Activated naive CD4-positive, alpha-beta T cell (primary cell): ENCODE measurements at places on chromosomes 1 and 21.

DNA sequence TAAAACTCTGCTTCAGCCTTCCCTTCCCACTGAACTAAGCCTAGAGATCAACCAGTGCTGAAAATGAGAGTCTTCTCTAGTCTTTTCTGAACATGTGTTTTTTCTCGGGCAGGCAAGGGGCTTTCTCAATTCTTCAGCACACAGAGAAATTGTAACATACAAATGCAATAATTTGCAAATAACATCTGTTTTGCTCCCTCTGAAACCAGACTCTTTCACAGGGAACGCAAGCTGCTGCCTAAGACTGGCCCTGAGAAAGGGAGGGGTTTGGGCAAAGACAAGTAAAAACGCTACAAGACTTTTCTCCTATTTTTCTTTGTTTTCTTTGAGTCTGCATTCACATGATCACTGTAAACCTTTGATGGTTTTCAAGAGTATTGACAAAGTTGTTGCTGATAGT, 39.6 kb upstream of the VN1R5 start:
- DNase-seq, result no peak

DNA sequence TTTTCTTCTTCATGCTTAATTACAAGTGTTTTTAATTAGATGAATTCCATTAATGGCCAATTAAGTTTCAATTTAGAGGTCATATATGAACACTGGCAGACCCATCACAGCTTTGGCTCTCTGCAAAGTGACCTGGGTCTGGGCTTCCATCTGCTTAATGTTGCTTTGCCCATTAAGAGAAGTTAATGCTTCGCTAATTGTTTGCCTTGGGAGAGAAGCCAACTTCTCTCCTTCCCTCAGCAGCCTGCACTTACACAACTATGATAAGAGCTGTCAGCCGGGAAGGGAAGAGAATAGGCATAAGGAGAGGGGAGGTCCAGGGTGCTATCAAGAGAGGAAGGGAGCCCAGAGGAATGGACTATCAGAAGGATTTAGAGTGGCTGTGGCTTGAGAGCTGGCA, 29.0 kb upstream of the CCDC190 start:
- no peak for DNase-seq

DNA sequence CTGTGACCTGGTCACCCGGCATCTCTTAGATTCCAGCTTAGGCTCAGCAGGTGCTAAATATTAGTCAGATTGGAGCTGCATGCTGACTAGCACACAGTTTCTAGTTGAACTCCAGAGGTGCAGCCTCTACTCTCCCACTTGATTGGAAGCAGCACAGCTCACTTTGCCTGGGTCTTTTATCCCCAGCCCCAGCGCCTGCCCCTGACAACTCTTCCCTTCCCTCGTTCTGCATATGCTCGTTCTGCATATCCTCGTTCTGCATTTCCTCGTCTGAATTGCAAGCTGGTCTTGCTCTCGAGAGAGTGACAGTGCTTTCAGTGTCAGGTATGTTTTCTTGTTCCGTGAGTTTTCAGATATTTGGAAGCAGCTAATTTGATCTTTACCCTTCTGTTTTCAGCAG, 11.7 kb downstream of the COL18A1 start:
- no peak for DNase-seq

DNA sequence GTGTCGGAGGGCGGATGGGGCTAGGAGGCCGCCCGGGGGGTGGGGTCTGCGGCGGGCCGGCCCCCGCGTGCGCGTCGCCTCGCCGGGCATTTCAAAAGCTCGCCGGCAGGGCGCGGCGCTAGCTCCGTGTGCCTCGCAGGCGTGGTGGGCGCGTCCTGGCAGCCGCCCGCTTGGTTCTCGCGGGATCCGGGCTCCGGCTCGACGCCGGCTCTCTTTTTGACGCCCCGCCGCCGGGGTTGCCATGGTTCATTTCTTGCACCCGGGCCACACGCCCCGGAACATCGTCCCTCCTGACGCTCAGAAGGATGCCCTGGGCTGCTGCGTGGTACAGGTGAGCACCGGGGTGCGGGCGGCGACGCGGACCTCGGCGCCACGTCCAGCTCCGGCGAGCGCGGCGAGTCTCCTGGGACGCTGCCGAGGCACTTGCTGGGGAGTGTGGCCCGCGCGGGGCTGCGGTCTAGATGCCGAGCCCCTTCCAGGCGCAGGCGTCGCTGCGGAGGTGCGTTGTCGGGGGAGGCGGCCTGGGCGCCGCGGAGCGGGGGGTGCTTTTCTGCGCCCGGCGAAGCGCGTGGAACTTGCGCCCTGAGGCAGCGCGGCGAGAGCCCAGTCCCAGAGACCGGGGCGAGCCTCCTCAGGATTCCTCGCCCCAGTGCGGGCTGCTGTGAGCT, at the start of gene ZYG11A:
Gene ZYG11A, plus strand, starts transcription at position 118 of the 668 bp plus-strand sequence. Its CDS starts 124 bp downstream, at position 242.
- peak; percentile 9 for DNase-seq

DNA sequence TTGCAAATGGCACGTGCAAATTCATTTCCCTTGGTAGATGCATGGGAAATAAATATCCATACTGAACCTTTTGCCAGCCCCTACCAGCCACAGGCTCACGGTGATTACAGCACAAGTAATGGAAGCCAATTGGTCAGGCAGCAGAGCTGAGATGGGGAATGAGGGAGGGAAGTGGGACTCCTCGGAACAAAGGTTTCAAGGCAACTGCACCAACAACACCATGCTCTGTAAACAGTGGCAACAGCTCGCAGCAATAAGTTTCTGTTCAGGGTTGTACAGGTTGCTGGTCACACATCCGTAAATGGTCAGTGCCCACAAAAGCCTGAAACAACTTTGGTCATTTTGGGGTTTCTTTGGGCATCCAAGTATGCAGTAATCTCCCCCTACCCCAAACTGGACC, 62.7 kb upstream of the LPGAT1 start:
- no peak for DNase-seq

DNA sequence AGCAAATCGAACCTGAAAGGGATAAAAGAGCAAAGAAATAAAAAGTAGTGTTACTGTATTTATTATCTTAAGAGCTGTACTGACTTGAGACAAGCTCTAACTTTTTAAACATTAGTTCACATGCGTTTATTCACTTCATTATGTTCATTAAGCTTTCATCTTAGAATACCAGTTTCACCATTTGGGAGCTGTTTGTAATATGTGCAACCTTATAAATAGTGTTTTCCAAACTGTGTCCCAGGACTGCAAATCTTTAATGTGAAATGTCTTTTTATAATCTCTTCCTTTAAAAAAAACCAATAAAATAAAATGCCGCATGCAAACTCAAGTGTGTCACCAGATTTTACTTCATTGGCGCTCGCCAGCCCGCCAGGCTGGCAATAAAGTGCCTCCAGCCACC, 28.3 kb downstream of the LGALS8 start:
- DNase-seq, result no peak

- no peak for DNase-seq
Measured at GRCh38 chr1:59243550-59243949, 53.3 kb upstream of the FGGY start.

GRCh38 chr1:41920658-41921057, 1.9 kb upstream of the HIVEP3 start:
- DNase-seq, result no peak

GRCh38 chr1:57311006-57311405, 112.9 kb downstream of the DAB1 start:
- no peak for DNase-seq

- no peak for DNase-seq
Measured at GRCh38 chr1:35173909-35174540, 18.9 kb downstream of the SFPQ start.

DNA sequence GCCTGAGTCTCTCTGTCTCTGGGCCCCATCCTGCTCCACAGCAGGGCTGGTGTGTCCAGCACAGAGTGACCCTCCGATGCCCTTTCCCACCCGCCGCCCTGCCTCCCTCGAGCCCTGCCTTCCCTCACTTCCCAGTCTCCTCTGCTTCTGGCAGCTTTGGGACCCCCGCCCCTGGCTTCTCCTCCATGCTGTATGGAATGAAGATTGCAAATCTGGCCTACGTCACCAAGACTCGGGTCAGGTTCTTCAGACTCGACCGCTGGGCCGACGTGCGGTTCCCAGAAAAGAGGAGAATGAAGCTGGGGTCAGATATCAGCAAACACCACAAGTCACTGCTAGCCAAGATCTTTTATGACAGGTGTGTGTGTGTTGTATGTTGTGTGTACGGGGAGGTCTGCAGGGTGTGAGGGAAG, 14.3 kb downstream of the MOV10 start:
- DNase-seq, result no peak

DNA sequence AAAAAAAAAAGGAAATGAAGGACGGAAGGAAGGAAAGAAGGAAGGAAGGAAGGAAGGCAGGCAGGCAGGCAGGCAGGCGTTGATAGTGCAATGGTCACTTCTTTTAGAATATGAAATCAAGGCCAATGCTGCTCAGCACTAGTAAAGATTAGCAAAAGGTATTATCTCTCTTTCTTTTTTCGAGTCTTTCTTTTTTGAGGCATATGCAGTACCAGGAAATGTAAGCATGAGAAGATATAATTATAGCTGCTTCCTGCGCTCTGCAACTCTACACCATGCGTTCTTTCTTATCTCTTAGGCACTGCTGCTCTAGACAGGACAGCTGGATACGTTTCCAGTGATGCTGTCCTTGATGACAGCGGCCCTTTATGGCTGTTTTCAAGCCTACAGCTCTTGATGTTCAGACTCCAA, 1512.5 kb upstream of the B3GALT2 start:
- DNase-seq, result no peak

DNA sequence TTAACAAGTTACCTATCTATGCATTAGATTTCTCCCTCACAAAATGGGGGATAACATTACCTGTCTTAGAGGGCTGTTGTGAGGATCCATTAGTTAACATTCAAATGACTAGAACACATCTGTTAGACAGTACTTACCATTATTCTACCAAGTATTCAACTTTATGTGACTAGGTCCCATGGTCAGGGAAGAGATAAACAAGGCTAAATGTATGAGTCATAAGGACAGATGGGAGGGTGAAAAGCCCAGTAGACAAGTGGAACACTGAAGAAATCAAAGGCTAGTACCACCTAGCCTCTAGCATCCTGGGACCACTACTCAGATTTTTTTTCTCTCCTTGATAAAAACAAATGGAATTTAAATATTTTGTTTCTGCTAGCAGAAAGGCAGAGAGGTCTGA, 9.0 kb upstream of the VHLL start:
- no peak for DNase-seq

DNA sequence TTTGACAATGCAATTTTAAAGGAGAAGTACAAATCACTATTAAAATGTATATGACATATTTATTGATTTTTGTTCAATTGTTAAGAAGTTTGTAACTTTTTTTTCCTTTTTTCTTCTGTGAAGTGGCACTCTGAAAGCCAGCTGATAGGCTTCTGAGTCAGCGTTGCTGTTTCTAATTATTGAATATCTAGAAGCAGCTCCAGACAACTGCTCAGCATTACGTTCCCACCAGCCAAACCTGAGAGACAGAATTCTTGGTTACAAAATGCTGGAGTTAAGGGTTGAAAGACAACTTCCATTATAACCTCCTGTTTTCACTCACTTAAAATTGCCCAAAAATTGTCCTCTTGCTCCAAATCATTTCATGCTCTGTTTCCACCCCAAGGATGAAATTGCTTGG, 31.4 kb upstream of the LMX1A start:
- DNase-seq, result no peak

- no peak for DNase-seq
Measured at GRCh38 chr1:109621379-109622136, 1.9 kb downstream of the AMPD2 start.

DNA sequence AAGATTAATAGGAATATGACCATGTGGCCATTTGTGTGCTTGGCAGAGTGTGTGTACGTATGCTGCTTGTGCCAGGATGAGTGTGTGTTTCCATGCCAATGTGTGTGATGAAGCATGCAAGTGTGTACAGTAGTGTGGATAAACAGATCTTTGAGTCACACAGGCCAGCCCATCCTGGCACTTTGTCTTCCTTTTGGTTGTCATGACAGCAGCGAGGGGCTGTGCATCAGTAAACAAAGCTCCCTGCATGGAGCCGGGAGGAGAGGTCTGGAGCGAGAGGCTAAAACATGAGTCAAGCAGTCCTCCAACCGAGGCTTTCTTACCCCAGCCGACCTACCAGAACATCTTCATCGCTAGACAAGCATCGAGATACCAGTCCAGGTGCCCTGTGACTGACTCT, 221.2 kb downstream of the CACNA1E start:
- no peak for DNase-seq

DNA sequence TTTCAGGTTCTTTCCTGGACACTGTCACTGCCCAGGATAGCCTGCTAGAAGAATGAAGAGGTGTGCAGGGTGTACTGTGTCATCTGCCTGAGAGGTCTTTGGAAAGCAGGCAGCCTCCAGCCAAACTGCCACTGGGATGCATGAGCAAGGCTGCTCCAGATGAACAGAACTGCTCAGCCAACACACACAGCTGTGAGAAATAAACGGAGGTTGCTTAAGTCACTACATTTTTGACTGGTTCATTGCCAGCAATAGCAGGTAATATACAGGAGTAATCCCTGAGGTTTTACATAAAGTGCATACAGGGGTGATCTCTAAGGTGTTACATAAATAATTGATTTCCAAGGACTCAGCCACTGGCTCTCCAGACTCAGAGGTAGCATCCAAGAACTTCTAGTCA, 516.9 kb downstream of the BRINP3 start:
- DNase-seq, result no peak

GRCh38 chr1:26067432-26067911, at the start of gene TRIM63:
TSS of gene TRIM63 (minus strand) at chr1:26067630. CDS start at chr1:26067494, 136 bp downstream.
- DNase-seq, result no peak

DNA sequence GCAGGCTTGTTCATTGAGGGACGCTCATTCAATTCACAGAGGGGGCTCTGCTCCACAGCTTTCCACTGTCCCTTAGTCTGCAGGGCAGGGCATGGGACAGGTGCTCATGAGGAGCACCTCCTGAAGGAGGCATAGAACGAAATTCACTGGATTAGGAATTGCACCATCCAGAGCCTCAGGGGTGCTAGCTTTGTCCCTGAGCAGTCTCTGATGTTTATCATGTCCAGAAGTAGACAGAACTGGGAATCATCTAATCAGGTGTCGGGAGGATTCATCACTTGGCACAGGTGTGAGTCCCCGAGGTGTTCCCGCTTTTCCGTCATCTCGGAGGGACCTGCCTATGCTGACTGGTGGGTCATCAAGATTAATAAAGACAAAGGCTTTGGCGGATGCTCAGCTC, 321.4 kb downstream of the AJAP1 start:
- no peak for DNase-seq

DNA sequence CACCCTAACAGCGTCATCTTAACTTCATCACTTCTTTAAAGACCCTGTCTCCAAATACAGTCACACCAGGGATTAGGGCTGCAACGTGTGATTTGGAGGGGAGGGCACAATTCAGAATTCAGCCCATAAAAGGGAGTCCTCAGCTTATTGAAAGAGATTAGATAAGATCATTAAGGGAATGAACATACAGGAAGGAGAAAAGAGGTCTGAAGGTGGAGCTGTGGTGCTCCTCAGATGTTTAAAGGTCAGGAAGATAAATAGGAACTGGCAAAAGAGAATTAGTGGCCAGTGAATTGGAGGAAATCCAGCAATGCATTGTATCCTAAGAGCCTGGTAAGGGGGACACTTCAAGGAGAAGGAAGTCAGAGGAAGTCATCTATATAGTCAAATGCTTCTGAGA, 113.5 kb downstream of the PROX1 start:
- no peak for DNase-seq

GRCh38 chr1:219210067-219210466, 36.4 kb downstream of the LYPLAL1 start:
- DNase-seq, result no peak
